Fibroblast of lung (primary cell): ENCODE measurements at places on chromosomes 11 and 22. TPM values are rescaled to one million over a fixed set of nuclear protein-coding genes. Genes with fewer than 3 reads are reported as not detected.
A peak's percentile ranks its signal among the peaks of the same experiment; 100 is the strongest.

DNA sequence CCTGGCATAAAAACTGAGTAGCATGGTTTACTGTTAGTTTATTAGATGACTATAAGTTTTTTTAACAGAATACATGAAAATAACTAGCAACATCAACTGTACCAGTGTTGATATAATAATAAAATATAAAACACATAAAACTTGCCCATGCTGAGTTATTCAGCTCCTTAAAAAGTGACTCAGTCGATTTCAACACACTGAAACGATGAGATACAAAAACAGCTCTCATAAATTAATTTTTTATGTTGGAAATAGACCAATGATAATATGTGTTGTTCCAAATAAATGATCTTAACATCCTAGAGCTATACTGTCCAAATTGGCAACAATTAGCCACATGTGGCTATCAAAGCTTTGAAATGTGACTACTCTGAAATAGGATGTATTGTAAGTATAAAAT is 15.9 kb downstream of the PDGFD start:
- peak; percentile 90 for DNase-seq

GRCh38 chr22:29580200-29580810 is 608 bp downstream of the NIPSNAP1 start:
- no peak for DNase-seq

DNA sequence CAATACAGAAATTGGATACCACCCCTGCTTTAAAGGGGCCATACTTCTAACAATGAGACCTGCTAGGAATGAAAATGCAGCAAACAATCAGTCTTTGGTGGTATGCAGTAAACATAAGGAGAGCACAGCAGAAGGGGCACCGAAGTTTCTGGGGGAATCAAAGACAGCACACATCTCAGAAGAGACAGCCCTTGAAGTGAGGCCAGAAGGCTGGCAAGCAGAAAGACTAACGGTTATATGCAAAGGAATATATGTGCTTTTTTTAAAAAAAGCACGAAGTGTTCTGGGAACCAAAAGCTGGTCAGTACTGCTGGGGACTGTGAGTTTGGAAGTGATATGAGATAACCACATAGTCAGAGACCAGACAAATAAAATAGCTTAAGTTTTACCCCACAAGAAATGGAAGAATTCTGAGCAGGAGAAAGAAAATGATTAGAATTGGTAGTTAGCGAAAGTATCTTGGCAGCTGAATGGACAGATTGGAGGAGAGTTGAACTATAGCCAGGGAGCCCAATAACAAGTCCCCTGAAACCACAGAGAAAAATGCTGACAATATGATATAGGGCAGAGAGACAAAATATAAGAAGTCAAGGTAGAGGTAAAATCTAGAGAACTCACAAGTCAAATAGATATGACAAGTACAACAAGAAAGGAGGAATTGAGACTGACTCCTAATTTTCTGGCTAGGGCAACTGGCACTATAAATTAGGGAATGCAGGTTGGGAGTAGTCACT is 125.7 kb downstream of the MRTFA start:
- DNase-seq: no peak

DNA sequence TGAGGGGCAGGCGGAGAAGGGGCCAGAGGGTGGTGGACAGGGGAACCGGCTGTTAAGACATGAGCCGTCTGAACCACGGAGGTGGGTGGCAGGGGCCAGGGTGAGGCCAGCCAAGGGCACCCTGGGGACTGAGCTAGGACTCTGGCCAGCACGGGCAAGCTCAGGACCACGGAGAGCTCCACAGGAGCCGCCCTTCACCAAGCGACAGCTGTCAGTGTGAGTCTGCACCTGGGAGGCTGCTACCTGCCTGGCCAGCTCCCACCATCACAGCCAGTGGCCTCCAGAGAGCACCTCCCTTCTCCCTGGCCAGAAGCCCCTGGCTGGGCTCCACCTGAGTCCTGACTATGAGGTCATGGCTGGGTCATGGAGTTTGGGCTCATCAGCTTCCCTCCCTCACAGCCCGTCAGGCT is 21.6 kb downstream of the MGAT3 start:
- DNase-seq: no peak

DNA sequence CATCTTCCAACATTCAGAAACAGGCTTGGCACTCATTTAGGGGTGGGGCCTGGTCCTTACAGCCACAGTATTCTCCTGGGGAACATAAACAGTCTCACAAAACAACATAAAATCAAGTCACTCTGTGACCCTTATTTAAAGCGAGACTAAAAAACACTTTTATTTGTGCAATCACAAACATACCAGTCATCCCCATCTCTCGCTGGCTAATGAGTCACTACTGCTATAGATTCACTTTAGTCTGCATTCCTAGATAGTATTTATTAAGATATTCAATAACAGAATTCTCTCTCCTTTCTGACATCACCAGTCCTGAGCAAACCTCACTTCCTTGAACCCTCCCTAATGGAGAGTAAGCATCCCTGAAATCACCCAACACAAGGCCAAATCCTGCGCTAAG is 68.0 kb downstream of the ZBTB44 start:
- DNase-seq: peak; percentile 60

GRCh38 chr11:65492637-65493366 is 6.0 kb upstream of the MALAT1 start:
- peak; percentile 93 for DNase-seq

- DNase-seq: peak; percentile 67
Observed at GRCh38 chr11:113555071-113555619, 79.9 kb upstream of the DRD2 start.

GRCh38 chr22:41075946-41076345 is 16.4 kb upstream of the EP300 start:
- no peak for DNase-seq

DNA sequence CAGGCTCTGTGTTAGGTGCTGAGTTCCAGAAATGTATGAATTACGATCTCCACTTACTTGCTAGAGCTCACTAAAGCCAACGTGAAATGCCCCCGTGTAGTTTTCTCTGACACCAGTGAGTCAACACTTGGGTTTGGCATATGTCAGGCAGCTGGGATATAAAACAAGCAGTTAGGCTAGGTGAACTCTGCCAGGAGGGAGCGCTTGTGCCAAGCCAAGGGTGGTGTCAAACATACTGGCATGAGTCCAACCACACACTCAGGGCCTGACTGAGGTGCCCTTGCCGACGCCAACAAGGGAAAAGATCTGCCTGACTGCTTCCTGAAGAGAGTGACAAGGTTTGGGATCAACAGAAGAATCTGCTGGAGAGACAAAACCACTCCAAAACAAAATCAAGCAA is 167.8 kb upstream of the NARS2 start:
- peak; percentile 30 for DNase-seq

DNA sequence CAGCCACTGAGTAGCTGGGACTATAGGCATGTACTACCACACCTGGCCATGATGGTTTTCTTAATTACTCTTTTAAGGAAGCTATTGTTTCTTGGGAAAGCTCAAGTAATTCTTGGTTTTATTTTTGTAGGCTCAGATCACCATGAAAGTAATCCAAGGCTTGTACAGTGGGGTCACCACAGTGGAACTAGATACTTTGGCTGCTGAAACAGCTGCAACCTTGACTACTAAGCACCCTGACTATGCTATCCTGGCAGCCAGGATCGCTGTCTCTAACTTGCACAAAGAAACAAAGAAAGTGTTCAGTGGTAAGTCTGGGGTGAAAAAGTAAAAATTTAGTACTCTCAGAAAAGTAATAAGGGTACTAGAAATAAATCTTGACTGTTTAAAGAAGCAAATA is 11.3 kb downstream of the RRM1 start:
- DNase-seq: no peak

DNA sequence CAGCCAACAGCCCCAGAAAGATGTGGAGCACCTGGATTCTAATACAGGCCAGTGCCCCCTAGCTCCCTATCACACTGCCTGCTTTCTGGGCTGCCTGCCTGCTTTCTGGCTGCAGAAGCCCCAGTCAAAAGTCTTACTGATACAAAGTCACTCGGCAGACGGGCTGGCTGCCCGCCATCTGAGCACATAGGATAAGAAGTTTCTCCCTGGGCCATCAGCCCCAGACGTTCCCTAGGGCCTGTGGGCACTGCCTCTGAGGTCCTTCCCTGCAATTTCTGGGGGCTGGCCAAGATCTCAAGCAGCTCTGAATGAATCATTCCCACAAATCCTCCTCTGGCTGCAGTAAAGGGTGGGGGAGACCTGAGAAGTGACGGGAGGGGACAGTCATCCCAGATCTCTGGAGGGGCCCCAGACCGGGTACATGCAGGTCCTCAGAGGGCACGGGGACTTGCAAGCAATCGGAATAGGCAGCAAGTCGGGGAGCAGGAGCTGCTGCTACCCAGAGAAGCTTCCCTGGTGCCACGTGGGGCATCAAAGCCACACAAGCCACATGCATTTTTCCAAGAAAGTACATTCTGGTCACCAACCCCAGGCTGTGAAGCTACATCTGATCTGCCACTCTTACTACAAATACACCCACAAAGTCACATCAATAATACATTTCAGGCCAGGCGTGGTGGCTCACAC is 4.7 kb downstream of the TPST2 start:
- peak; percentile 80 for DNase-seq

DNA sequence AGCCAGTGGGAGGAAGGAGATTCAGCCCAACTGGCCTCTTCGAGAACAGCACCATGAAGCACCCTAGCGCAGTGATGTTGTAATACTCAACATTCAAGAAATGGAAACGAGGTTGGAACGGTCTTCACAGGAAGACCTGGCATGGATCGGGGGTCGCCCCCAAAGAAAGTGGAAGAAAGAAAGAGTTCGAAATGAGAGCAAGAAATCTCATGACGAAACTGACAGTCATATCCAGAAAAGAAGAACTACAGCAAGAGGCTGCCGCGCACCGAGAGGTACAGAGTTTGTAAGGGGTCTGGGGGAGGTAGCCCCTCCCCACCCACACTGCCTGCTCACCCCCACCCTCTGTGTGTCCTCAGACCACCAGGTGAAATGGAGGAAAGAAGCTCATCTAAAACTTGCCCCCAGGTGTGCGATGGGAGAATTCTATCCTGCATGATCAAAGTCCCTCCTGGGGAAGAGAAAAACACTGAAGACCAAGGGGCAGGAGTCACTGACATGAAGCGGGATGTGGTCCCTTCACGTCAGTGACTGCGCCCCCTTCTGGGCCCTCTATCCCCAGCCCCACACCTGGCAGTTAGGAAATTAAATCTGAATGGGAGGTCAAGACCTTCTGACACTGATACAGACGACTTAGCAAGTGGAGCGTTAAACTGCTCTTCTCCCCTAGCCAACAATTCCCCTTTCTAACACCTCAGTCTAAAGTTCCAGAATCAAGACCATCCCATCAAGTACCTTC is 52.9 kb upstream of the SPATA19 start:
- DNase-seq: no peak

GRCh38 chr11:68996376-68997123 is 15.8 kb upstream of the MRGPRD start:
- no peak for DNase-seq

GRCh38 chr11:69301455-69302401 is 7.8 kb downstream of the MYEOV start:
- DNase-seq: peak; percentile 91

- no peak for DNase-seq
Observed at GRCh38 chr11:28999620-29000019, 891.4 kb downstream of the METTL15 start.

- no peak for DNase-seq
Observed at GRCh38 chr11:1351278-1351937, 38.3 kb upstream of the BRSK2 start.

ZP1 gene
- total RNA-seq: under 0.01 TPM in 1 of 2 replicates, not detected in the other

MFRP gene
- not detected in 2 replicates for total RNA-seq

OR4P4 gene
- not detected in 2 replicates for total RNA-seq

PACSIN3 gene
- 19.8 and 20.0 TPM in 2 replicates for total RNA-seq

ADAMTS15 gene
- total RNA-seq: 23.4 and 24.9 TPM in 2 replicates

VSIG2 gene
- not detected in 2 replicates for total RNA-seq

UBQLN3 gene
- total RNA-seq: 0.17 TPM in 1 of 2 replicates, not detected in the other

SLC25A18 gene
- total RNA-seq: under 0.01 TPM in 1 of 2 replicates, not detected in the other
